NCI-H187 (cell line): ENCODE measurements at places on chromosomes 5 and 9.

- DNase-seq = no peak
These were observed 99.6 kb upstream of the CAST start for GRCh38 chr5:96562614-96563013.

- DNase-seq = no peak
These were observed 7.7 kb upstream of the P4HA2 start for GRCh38 chr5:132235340-132235739.

DNA sequence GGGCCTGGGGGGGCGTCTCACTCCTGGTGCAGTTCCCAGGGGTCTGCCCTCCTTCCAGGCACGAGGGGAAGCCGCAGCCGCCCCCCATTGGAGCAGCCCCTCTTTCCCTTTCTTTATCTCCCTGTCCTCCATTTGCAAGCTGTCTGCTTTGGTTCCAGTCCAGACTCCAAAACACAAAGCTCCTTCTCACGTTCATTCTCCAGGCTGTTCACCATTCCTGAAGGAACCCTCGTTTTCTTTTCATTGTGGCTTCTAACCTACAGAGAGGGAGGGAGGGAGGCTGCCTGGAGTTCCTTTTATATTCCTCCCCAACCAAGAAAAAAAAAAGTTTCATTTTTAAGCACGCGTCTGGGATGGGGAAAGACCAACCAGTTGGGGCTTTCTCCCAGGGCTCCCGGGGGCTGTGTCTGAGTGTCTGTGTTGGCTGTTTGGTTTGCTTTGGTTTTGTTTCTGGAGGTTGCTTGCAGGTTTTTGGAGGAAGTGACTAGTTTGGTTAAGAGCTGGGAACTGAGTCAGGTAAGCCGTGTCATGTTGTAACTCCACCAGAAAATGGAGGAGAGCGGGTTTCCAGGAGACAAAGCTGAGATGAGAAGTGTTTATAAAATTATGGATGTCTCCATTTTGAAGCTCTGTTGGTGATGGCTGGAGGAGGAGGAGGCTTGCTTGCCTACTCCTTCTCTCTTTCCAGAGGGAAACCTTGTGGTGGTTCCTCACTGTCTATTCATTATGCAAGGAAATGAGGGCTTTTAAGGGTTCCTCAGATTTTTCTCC lies 1.6 kb downstream of the ZNF462 start:
- no peak for DNase-seq

- DNase-seq = no peak
These were observed 86.6 kb downstream of the USP20 start for GRCh38 chr9:129921905-129922304.

- no peak for DNase-seq
These were observed 29.4 kb upstream of the TMEM250 start for GRCh38 chr9:136147890-136148714.

- no peak for DNase-seq
These were observed 18.7 kb upstream of the SMIM23 start for GRCh38 chr5:171766875-171767274.

DNA sequence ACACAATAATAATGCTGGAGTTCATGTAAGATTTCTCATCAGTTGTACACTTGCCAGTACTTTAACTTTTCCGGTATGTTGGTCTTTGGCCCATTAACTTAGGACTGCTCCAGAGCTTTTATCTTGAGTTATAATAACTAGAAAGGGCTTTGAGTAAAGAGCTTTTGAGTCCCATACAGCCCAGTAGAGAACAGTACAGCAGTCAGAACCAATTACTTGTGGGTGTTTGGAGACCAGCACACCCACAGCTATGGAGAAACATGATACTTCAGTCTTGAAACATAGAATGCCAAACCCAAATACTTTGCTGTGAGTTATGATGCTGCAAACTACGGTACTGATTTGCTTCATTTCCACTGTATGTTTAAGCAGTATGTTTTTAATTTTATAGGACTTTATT lies 374.3 kb downstream of the CCDC171 start:
- DNase-seq = no peak

DNA sequence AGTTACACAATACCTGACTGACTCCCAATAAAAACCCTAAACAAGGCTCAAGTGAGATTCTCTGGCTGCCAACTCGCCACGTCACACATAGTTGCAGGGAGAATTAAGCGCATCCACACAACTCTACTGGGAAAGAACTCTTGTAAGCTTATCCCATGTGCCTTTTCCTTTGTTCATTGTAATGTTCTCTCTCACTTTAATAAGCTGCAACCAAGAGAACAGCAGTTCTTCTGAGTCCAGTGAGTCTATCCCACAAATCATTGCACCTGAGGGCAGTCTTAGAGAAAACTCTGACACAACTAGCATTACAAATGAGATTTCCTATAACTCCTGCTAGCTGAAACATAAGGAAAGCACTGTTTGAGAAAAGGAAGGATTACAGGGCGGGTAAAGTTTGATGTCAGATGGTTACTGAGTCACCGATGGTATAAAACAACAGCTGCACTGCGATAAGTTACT lies 27.4 kb downstream of the CENPK start:
- DNase-seq = no peak

DNA sequence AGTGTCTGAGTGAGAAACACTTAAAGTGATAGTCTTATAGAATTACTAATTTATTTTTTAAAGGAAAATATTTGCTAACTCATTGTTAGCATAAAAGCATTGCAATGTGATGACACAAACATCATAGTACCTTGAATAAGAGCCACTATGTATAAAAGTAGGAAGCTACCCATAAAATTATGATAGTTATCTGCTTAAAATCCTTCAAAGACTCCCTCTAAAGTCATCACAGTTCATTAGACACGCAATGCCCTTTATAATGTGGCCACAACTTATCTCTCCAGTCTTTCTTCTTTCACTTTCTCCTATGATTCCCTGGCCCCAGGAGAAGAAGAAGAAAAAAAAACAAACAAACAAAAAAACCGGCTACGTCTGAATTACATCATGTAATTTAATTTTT lies 1144.0 kb upstream of the NUDT12 start:
- no peak for DNase-seq

DNA sequence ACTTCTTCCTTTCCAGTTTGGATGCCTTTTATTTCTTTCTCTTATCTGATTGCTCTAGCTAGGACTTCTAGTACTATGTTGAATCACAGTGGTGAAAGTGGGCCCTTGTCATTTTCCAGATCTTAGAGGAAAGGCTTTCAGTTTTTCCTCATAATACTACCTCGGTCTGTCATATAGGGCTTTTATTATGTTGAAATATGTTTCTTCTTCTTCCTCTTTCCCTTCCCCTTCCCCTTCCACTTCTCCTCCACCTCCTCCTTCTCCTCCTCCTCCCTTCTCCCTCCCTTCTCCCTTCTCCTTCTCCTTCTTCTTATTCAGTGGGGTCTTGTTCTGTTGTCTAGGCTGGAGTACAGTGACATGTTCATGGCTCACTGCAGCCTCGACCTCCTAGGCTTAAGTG lies 9.2 kb upstream of the TERT start:
- no peak for DNase-seq

DNA sequence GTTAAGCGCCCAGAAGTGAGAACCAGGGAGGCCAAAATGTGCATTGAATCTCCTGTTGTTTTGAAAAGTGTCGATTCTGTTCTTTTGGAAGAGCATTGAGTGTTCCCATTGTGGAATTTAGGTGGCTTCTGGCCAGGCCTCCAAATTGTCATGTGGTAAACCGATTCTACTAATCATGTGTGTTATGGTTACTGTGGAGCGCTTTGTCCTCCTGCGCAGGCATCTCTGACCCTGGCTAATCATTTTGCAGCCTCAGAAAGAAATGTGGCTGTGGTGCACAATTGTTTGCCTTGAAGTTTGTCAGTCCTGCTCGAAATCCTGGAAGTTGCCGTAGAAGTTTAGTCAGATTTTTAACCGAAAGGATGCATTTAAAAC lies 121.3 kb downstream of the RASGRF2 start:
- DNase-seq = no peak
